ENCODE measurements at places on chromosomes 5 and 9. TPM values are rescaled to one million over a fixed set of nuclear protein-coding genes. Genes with fewer than 3 reads are reported as not detected.

Gene SLC1A3
- polyA plus RNA-seq = 3.5 TPM

Gene CCDC152
- polyA plus RNA-seq = 16.1 TPM

Gene SMIM27
- 15.6 TPM for polyA plus RNA-seq

Gene ZNF300
- 53.0 TPM for polyA plus RNA-seq

Data from left kidney (tissue), 8 donors.